Ascending aorta (tissue), 2 donors: ENCODE measurements at places on chromosomes 12 and 14.

DNA sequence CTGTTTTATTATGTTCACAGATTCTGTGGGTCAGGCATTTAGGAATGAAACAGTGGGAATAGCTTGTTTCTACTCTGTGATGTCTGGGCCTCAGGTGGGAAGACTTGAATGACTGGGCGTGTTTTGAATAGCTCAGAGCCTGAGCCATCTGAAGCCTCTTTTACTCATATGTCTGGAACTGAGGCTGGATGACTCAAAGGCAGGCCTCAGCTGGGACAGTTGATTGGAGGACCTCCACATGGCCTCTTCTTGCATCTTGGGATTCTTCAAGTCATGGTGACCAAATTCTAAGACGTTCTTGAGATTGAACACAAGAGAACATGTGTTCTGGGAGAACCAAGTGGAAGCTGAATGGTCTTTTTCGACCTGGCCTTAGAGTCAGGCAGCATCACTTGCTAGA is 45.8 kb upstream of the TBX3 start:
- DNase-seq, result no peak

DNA sequence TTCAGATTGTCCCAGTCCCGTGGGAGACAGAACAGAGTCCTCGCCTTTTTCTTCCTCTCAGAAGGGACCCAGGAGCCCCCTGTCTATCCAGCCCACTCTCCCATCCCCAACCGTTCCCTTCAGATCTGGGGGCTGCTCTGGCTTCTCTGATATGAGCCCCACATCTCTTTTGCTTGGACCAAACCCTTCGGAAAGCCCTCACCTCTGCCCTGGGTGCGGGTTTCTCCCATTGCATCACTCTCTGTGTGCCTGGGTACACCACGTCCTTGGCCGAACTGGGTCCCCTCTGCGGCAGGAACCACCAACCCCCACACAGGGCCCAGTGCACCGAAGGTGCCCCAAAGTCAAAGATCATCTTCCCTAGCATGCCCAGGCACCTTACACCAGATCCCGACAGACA is 87.8 kb downstream of the DICER1 start:
- no peak for DNase-seq

- no peak for DNase-seq
These were observed 133.2 kb downstream of the MGAT4C start for GRCh38 chr12:86122846-86123468.

DNA sequence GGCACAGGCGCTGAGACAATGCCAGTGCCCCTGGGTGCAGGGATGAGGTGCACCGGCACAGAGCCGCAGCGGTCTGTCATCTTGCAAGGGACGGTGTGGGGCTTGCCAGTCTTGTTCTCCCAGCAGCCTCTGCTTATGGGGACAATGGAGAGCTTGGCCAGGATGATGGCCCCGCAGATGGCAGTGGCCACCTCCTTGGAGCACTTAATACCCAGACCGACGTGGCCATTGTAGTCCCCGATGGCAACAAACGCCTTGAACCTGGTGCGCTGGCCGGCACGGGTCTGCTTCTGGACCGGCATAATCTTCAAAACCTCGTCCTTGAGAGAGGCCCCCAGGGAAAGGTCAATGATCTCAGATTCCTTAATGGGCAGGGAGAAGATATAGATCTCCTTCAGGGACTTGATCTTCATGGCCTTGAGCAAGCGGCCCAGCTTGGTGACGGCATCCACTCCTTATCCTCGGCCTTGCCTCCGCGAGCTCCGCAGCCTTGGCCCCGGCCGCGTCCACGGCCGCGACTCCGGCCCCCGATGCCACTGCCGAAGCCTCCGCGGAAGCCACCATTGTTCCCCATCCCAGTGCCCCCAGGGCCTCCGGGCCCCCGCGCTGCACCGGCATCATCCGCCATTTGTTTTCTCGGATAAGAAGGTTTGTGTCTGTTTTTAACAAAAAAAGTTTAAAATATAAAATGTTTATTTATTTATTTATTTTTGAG is 29.9 kb downstream of the VRTN start:
- no peak for DNase-seq

GRCh38 chr14:28083389-28083788 is 683.2 kb upstream of the FOXG1 start:
- no peak for DNase-seq

DNA sequence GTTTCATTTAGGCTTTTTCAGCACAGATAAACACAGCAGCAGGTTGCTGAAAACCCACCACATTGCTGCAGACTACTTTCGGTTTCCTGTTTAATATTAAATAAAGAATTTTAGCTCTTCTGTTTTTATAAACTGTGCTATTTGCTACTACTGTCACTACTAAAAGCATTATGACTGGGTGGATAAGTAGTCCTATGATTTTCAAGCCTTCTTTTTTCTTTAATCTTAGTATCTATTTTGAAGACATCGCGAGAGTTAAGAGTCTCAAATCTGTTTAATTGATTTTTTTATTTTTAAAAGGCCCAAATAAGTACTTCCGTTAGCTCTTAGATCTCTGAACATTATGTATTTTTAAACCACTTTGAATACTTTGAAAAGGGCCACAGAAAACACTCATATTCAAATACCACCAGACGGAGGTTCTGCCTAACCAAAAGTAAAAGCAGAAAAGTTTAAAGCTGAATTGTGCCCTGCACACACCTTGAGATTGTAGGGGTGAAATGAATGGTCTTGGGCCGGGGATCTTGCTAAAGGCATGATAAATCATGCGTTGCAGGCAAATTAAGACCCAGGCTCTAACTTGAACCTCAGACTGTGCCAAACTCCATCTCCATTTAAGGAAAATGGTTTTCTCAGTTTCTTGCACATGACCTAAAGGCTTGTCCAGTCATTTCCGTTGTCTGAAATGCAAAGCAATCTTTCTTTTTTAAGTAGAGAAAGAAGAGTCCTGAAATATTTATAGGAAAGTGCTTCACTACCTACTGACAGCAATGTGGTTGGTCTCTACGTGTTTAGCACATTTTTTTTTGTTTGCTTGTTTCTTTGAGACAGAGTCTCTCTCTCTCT is 13.6 kb upstream of the FOXN3 start:
- DNase-seq, result no peak

DNA sequence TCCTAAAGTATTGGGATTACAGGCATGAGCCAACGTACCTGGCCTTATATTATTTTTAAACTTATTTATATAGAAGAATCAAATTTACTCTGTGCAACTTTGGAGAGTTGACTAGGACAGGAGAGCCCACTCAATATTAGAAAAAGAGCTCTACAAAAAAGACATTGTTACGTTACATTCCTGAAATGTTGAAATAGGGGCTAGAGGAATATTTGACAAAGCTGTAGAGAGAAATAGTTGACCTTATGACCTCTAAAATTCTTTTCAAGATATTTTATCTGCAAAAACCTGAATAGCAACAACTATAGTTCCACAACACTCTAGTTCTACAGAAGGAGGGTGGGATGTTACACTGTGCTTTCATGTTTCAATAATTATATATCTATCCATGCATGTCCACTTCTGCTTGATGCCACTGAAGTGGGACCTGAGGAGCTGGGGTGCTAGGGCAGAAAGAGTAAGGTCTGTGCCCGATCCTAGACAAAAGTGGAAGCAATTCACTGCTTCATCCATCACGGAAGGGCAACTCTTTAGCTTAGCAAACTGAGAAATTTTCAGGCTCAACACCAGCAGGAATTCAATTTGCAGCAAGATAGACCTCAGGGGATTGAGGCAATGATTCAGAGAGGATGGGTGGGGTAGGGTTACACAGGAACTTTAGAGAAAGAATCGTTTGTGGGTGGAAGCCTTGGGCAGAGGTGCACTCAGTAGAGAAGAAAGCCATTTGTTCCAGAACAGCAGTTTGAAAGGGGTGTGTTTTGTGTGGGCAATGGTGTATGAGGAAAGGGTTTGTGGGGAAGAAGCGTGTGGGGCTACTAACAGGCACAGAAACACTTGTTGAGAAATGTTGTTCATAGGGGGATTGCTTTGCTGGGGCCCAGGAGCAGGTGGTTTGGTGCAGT is 16.0 kb upstream of the RNASE10 start:
- DNase-seq, result no peak

DNA sequence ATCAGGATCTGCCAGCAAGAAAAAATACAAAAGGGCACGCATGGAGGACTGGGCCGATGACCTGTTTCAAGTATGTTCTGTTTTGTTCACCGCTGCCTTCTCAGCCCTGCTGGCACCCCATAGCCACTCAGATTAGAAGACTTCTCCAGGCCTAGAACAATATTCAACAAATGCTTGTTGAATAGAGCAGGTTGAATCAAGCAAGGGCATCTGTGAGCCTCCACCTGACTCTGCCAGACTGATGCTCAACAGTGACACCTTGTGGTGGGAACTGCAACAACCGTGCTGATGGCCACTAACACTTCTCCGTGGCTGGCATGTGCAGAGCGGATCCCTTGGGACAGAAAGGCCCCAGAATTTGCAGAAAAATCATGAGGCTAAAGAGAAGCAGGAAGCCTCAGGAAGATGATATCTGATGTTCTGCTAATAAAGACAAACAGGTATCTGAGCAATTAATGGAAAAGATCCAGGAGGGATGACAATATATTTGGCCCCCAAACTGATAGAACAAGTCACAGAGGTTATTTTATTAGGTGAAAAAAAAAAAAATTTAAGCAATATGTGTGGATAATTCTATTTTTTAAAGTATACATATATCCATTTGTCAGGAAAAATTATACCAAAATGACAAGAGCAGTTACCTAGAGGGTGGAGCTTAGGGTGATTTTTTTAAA is 114.3 kb downstream of the KSR2 start:
- DNase-seq, result no peak

GRCh38 chr12:7369274-7369729 is 65.4 kb downstream of the ACSM4 start:
- DNase-seq, result no peak

- DNase-seq, result no peak
These were observed 180.9 kb upstream of the PDE3A start for GRCh38 chr12:20187456-20187855.

- no peak for DNase-seq
These were observed 581.6 kb downstream of the GALC start for GRCh38 chr14:87411370-87411769.

- no peak for DNase-seq
These were observed 25.1 kb downstream of the PRKAB1 start for GRCh38 chr12:119692997-119693396.
